ENCODE measurements at places on chromosomes 3 and 15.

GRCh38 chr3:45592830-45593707, 1.5 kb upstream of the LIMD1 start:
- DNase-seq, result peak; percentile 57

DNA sequence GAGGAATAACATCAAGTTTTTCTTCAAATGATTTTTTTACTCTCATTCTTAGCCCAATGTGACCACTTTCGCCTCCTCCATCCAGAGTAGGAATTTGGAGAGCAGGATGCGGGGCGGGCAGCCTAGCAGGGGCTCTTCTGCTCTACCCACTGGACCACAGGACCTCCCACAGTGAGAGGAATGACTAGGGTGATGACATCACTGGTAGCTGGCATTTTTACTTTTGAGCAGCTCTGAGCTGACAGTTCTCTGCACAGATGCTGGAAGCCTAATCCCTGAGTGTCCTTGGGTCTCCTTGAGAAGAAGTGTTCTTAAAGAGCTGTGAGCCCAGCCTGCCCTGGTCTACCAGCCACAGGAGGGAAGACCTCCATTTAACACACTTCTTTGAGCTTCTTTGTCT, 1.4 kb upstream of the HCN4 start:
- DNase-seq, result no peak

DNA sequence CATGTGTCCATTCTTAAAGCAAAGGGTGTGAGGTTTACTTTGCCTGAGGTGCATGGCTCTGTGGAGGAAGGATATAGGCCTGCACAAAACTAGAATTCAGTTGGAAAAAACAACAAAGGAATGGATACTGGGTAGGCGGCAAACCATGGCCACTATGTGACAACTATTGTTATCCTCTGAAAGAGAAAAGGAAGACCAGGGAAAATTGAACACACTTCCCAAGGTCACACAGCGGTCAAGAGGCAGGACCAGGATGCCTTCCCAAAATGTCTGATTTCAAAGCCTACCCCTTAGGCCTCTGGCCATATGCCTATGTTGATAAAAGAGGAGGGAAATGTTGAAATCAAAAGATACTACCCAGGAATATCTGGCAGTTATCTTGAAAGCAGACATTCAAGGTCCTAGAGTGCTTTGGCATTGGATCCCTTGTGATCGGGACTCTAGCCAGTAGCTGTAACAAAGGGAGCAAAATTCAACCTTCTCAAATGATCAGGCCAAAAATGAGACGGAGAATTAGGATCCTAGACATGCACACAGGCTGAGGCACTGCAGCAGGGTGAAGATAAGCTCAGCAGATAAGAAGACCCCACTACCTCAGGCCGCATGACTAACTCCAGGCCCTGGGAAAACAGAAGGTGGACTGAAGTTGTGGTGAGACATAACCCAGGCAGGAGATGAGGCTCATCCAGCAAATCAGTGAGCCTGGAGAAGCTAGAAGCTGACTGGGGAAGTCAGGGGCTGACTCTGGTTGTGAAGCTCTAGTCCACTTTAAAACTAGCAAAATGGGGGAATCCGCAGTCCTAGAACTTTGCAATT, 292.2 kb downstream of the NEK10 start:
- DNase-seq, result no peak

- no peak for DNase-seq
Measured at GRCh38 chr15:89341316-89342005, 6.8 kb upstream of the POLG start.

GRCh38 chr15:24269166-24269571, 406.4 kb upstream of the NPAP1 start:
- no peak for DNase-seq
